NCI-H510A treated with DMSO at 0.1 percent for 48 hours (cell line): ENCODE measurements at places on chromosomes 13 and 19.

DNA sequence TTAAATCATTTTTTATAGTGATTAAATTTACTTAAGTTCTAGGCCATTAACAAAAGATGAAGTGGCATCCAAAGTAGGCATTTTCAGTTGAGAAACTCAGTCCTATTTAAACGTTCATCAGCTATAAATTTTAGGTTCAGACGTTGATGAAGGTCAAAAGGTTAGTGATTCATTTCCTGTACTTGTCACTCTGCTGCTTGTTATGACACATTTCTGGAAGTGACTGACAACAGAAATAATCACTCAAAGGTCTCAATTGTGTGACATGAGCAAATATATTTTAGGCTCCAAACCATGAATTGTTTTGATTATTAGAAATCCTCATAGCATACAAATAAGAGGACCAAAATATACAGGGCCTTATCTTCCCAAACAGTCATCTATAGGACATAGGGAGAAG lies 10.3 kb upstream of the EDNRB start:
- DNase-seq = no peak

GRCh38 chr13:48790966-48791365 lies 137.2 kb downstream of the CYSLTR2 start:
- DNase-seq = no peak

DNA sequence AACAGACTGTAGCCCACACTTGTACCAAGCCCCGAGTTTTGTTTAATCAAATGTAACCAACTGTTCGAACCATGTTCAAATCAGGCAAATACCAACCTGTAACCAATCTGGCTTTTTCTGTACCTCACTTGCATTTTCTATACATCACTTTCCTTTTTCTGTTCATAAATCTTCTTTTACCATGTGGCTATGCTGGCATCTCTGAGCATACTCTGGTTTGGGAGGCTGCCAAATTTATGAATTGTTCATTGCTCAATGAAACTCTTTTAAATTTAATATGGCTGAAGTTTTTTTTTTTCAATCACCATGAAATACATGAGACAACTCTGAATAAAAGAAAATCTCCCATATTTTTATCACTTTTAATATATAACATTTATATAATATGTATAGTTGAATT lies 256.1 kb downstream of the SLITRK6 start:
- no peak for DNase-seq

GRCh38 chr13:49731766-49732165 lies 40.5 kb upstream of the EBPL start:
- no peak for DNase-seq

GRCh38 chr13:34420702-34421346 lies 521.2 kb upstream of the NBEA start:
- no peak for DNase-seq

- DNase-seq = no peak
These were observed 3.5 kb downstream of the CYP4F2 start for GRCh38 chr19:15894359-15894758.

- no peak for DNase-seq
These were observed 65.6 kb downstream of the UFM1 start for GRCh38 chr13:38415233-38415632.

DNA sequence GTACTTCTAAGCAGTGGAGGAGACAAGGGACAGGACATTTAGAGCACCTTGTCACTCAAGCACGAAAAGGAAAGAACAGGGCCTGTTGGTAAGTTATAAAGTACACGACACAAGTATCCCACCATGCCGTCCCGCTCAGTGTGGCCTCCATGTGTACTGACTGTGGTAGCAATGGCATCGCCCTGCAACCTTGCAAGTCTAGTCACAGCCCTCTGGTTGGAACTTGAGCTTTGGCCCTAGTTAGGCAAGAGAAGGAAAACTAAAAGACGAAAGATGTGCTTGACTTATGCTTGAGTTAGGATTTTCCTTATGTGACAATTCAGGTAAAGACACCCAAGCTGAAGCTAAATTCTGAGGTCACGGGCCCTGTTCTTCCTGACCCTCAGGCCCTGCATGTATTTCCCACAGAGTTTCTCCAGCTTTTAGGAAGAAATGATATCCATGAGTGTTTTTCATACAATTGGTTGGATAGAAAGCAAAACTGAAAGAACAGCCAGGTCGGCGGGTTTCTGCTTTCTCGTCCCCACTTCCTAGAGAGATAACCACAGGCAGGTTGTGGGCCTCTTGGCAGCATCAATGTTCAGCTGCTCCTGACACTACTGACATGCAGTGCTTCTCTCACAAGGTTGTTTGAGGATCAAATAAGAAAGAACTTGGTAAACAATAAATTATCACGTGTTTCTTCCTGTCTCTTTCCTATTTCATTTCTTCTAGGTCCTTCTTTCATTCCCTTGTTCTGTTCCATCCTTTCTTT lies 216.2 kb downstream of the IRS2 start:
- no peak for DNase-seq

DNA sequence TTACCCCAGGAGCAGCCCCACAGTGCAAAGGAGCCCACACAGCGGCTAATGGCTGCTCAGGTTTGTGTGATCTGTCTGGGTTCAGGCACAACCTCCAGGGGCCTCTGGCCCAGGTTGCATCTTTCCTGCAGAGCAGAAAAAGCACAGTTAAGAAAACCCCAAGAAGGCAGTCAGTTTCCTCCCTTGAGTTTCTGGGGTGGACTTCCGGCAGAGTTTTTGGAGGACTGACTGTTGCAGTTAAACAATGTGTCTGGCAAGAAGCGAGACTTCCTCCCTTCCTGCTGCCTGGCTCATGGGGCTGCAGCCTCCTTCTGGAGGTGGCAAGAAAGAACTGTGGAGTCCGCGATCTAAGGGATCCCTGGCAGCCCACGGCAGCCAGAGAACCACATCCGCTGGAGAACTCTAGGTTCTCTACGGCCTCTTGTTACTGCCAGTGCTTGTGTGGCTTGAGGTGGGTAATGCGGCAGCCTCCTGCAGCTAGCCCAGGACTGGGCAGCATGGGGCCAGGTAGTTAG lies 114.4 kb downstream of the ZDHHC20 start:
- no peak for DNase-seq

DNA sequence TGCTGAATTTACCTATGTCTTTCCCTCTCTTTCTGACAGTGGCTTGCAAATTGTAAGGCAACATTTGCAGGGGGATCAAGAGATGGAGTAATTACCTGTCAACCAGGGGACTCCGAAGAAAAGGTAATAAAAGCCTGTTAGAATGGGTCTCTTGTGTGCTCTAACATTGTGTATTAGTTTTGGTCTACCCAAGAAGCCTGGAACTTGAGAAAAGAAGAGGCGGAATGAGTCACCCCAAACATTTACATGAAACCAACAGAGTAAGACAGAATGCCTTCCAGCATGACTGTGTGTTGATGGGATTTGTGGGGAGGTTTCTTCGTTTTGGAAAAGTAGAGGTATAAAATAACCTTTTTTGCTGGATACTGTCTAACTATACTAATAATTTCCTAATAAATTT lies 36.7 kb downstream of the ZAR1L start:
- DNase-seq = no peak

- DNase-seq = no peak
These were observed 446.3 kb downstream of the KLF12 start for GRCh38 chr13:73687929-73688328.

DNA sequence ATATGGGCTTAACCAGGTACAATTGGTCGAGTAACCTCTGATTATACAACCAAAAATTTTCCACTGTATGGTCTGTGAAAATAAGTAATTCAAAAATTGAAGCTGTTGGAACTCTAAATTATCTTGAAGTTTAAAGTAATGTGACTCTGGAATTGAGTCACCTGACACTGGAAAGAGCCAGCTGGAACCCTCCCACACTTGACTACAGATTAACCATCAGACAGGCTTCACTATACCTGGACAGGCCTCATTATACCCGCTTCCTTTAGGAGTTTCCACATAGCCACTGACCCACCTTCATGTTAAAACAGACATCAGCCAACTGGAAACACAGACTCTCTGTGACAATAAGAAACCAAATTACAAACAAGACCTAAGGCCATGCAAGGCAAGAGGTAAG lies 1.3 kb downstream of the ZNF433 start:
- DNase-seq = no peak

- DNase-seq = no peak
These were observed 2.5 kb downstream of the LYL1 start for GRCh38 chr19:13100031-13100588.

DNA sequence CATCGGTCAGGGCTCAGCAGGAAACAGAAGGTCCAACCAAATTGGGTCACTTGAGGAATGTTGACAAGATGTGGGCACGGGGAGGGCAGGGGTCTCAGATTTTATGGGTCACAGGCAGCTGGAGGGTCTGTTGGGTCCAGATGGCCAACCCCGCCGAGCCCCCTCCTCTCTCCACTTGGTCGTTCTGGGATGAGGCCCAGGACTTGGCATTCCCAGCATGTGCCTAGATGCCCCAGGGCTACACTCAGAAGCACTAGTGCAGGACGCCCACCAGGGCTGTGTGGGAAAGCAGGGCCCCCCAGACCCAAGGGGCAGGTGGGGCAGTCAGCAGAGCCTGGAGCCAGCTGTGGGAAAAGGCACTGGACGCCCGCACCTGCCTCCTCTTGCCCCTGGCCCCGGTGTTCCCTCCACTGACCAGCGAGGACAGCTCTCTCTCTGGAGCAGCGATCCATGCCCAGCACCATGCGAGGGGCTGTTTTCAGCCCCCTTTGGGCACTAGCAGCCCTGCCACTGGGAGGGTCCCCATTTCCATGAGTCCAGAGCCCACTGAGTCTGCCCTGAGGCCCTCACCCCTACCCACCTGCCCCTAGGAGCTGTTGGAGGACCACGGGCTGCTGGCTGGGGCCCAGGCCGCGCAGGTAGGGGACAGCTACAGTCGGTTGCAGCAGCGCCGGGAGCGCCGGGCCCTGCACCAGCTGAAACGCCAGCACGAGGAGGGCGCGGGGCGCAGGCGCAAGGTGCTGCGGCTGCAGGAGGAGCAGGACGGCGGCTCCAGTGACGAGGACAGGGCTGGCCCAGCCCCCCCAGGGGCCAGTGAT lies 26.0 kb downstream of the DHX34 start:
- no peak for DNase-seq

DNA sequence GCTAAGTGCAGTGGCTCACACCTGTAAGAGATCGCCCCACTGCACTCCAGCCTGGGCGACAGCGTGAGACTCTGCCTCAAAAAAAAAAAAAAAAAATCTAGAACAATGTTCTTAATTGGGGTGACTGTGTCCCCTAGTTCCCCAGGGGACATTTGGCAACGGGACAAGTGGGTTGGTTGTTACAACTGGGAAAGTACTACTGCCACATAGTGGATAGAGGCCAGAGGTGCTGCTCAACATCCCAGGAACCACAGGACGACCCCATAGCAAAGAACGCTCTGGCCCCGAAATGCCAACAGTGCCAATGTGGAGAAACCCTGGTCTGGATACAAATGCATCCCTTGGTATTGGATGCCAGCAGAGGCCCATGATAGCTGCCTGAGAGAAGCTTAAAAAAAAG lies 11.8 kb downstream of the NLRP12 start:
- DNase-seq = no peak

DNA sequence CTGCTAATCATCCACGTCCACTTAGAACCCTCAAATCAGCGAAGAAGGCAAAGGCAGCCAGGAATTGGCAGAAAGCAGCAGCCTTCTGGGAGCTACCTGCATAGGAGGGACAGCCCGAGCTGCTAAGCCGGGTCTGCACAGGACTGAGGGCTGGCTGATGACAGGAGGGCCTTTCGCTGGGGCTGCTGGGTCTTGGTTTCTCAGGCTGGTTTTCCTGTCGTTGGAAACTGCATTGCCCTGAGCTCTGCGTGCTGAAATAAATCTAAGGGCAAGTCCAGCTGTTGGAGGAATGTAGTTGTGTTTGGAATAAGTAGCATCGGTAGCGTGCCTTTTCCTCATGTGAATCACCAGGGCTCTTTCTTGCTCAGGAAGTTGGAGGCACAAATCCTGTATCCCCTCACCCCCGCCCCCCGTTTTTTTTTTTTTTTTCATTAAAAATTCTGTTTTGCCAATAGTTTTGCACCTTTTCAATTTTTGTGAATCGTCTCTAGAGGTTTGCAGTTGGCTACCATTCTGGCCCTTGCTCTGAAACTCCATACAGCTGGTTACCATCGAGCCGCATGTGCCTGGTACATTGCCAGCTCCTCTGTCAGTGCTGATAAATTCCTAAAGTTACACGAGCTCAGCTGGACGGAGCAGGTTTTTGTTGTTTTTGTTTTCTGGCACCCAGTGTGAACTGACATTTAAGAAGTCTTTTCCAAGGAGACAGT lies 193.9 kb upstream of the RNF113B start:
- DNase-seq = peak; percentile 14

DNA sequence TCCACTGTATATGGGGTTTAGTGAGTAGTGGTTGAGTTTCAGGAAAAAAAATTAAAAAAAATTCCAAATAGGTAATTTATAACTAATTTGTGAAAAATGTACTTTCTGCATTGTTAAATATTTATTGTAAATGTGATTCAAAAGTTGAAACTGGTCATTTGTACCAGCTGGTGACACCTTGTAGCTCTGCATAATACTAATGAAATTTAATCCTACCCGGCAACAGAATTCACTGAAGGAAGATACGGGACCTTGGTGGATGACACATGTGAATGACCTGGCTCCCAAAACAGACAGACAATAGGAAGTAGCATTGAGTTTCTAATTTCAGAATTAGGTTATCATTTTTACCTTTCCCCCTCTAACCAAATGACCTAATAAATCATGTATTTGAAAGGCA lies 73.8 kb downstream of the SLITRK6 start:
- DNase-seq = peak; percentile 73

GRCh38 chr13:41554180-41554579 lies 96.8 kb downstream of the RGCC start:
- DNase-seq = no peak

DNA sequence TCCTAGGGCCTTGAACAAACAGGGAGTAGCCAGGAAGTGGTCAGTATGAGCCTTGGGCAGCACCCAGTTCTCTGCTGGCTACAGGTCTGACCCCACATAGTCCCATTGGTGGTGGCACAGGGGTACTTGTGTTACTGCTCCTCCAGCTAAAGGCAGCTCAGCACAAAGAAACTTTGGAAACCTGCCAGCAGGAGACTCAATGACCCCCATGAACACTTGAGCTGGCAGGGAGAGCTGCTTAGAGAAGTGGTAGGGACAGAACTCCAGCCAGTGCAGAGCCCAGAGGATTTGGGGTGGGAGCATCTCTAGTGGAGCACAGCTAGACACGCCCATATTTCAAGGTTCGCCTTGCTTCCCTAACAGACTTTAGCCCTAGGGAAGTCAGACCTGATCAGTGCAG lies 10.4 kb upstream of the ZNF586 start:
- no peak for DNase-seq

- no peak for DNase-seq
These were observed 49.3 kb upstream of the FREM2 start for GRCh38 chr13:38637576-38637975.

- DNase-seq = no peak
These were observed 384.4 kb downstream of the DLEU7 start for GRCh38 chr13:50459046-50459445.

DNA sequence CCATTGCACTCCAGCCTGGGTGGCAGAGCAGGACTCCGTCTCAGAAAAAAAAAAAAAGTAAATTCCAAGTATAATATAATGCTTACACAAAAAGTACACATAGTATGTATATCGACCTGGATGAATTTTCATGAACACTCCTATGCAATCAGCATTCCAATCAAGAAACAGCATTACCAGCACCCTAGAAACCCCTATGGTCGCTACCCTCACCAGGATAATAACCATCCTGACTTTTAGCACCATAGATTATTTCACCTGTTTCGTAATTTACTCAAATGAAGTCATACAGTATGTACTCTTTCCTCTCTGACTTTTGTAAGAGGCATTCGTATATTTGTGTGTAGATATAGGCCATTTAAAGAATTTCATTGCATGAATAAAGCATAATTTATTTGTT lies 47.6 kb downstream of the PCDH8 start:
- no peak for DNase-seq
